T follicular helper cell (primary cell): ENCODE measurements at places on chromosomes 5 and 9.

GRCh38 chr5:147780924-147781573 lies 1.5 kb downstream of the JAKMIP2 start:
- DNase-seq, result no peak

GRCh38 chr9:116925121-116925520 lies 238.0 kb downstream of the TRIM32 start:
- no peak for DNase-seq

- no peak for DNase-seq
These were observed 106.9 kb downstream of the ROR2 start for GRCh38 chr9:91843093-91843492.

DNA sequence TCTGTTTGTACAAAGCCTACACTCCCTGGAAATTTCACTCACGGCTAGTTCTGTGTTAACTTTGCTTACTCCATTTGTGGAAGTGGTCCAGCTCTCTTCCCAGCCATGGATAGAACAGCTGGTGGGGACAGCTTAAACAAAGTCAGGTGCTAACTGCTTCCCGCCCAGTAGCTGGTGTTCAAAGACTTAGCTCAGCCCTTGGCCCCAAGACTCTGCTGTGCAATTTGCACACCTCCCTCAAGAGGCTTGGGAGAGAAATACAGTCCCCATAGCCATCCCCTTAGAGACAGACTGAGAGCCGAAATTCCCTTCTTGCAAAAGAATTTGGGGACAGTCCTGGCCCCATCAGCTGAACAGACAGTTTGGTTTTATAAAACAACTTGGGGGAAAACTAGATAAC lies 73.8 kb upstream of the RAI14 start:
- DNase-seq, result no peak

DNA sequence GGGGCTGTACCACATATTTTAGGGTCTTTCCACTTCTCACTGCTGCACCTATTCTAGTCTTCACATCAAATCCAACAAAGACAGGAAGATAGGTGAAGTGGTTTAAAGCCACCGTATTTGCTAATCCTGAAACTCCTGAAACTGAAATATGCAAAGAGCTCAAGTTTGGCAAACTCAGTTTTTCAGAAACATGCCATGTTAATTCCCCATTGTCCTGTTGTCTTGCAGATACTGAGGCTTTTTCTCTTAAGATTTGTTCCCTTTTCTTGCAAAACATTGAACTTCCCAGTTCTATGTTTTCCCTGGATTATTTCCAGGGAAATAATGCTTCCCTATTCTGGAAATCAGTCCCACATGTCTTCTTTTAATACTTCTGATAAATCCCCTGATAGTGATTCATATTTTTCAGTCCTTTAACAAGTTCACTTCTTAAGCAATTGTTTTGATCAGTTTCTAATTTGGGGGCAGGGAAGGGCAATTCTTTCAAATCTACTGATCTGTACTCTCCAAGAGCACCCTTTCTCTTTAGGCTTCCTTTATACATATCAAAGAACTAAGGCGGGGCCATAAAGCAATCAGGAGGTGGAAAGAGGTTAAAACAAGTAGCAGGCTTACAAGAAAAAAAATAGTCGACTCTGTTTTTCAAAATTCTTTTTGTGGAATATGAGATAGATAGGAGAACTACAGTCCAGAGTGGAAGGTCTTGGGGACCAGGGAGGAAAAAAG lies 648.5 kb downstream of the BNC2 start:
- DNase-seq, result no peak

GRCh38 chr5:108232805-108233204 lies 149.1 kb downstream of the FBXL17 start:
- no peak for DNase-seq
